Activated CD4-positive, alpha-beta T cell treated with anti-CD3 and anti-CD28 coated beads, Interleukin-2, Interleukin-6, amounts not matched to agents 100 ng/mL and 50 ng/mL, durations not matched to agents 16 hours and 8 hours (primary cell): ENCODE measurements at places on chromosomes 1 and 21.

DNA sequence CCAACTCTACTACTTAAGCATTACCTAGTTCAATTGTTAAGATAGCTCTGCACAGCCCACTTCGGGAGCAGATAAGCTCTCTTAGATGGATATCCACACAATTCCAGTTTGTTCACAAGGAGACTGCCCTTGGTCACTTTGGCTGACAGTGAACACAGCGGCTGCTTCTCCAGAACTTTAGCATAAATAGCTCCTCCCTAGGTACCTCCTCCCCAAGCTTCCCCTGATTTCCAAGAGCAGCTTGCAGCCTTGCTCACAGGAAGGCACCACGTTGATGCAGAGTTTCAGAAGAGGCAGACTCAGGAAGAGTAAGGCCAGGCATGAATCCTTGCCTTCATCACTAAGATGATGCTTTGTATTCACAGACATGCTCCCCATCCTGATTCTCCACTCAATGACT, 24.7 kb downstream of the TFF3 start:
- DNase-seq = no peak

DNA sequence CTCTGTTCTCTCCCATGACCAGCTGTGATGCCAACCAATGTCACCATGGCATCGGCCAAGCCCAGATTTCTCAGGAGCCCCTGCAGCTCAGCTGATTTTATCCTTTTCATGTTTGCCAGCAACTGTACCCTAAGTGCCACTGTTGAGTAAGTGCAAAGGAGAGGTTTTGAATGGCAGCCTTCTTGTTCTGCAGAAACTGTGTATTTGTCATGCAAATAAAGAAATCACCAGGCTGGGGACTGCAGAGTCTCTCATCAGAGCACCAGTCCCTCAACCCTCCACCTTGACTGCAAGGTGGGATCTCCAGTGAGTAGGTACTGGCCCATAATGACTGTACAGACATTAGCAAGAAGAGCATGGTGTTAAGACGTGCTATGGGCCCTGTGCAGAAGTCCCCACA, 26.6 kb downstream of the C8B start:
- no peak for DNase-seq

- DNase-seq = peak; percentile 62
Measured at GRCh38 chr1:119139403-119139802, 1.1 kb downstream of the WARS2 start.

GRCh38 chr21:37319551-37319950, 47.0 kb upstream of the DYRK1A start:
- no peak for DNase-seq

GRCh38 chr1:187848321-187848720, 1019.6 kb downstream of the PLA2G4A start:
- DNase-seq = no peak

- no peak for DNase-seq
Measured at GRCh38 chr1:247281001-247281574, 25.2 kb downstream of the VN1R5 start.

GRCh38 chr1:248406721-248407692, 4.2 kb downstream of the OR2T1 start:
- DNase-seq = peak; percentile 4

GRCh38 chr1:68202239-68202832, 30.0 kb downstream of the WLS start:
- DNase-seq = no peak

- DNase-seq = no peak
Measured at GRCh38 chr1:213742992-213743391, 244.8 kb upstream of the PROX1 start.

DNA sequence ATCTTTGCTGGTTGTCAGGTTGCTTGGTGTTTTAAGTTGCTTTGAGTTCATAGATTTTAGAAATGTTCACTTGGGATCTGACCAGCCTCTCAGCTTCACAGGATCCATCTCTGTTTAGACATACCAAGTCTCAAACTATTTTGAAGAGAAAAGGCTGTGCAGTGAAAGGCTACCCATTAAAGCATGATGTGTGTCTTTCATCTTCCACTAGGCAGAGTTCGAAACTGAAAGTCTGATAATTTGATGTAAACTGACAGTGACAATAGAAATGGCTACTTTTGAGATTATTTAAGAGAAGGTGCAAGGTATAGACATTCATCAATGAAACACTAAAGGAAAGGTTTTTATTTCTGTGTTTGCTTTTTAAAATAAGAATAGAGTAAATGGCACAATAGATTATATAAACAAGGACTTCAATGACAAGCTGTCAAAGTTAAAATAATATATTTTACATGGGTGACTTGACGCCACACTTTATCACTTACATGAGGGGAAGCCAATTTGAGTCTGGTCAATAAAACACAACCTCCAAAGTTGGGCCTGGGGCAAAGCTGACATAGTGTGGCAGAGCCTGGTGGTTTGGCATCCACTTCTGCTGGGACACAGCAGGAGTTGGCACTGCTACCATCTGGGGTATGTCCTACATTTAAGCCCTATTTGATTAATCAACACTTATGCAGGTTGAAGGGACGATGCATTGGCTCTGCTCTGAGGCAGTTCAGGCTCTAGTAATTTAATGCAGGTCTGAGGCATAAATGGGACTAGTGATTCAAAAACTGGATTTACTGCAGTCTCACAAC, 197.7 kb downstream of the CRB1 start:
- DNase-seq = no peak

DNA sequence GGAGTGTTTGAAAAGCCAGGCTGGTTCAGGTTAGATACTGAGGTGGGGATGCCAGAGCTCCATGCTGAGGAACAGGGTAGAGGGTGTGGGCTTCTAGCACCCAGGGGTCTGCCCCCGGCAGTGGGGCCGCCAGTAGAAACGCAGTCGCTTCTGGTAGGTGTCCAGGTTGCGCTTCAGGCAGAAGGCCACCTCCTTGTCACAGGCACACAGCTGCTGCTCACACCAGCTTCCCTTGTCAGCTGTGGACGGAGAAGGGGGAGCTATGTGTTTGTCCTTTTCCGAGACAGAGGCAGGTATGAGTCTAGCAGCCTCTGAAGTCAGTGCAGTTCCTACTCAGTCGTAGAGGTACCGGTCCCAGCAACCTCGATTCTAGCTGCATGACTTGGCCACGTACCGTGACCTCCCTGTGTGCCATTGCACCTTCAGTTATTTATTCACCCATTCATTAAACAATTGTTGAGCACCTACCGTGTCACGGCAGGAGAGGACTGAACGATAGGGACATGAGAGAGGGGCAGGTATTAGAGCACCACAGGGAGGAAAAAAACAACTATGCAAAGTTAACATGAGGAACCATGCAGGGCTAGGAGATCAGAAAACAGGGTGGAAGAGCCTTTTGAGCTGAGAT, 5.2 kb downstream of the PLA2G2D start:
- DNase-seq = no peak

GRCh38 chr1:22090867-22091266, 38.4 kb downstream of the CDC42 start:
- DNase-seq = no peak

GRCh38 chr1:161803181-161803580, 37.1 kb downstream of the ATF6 start:
- no peak for DNase-seq

- no peak for DNase-seq
Measured at GRCh38 chr1:18583326-18583941, 47.2 kb upstream of the PAX7 start.

GRCh38 chr1:156160000-156160742, 6.8 kb downstream of the SEMA4A start:
- no peak for DNase-seq

- no peak for DNase-seq
Measured at GRCh38 chr1:8408151-8408839, 90.4 kb downstream of the SLC45A1 start.

- DNase-seq = no peak
Measured at GRCh38 chr1:15412843-15413242, 3.2 kb downstream of the EFHD2 start.

DNA sequence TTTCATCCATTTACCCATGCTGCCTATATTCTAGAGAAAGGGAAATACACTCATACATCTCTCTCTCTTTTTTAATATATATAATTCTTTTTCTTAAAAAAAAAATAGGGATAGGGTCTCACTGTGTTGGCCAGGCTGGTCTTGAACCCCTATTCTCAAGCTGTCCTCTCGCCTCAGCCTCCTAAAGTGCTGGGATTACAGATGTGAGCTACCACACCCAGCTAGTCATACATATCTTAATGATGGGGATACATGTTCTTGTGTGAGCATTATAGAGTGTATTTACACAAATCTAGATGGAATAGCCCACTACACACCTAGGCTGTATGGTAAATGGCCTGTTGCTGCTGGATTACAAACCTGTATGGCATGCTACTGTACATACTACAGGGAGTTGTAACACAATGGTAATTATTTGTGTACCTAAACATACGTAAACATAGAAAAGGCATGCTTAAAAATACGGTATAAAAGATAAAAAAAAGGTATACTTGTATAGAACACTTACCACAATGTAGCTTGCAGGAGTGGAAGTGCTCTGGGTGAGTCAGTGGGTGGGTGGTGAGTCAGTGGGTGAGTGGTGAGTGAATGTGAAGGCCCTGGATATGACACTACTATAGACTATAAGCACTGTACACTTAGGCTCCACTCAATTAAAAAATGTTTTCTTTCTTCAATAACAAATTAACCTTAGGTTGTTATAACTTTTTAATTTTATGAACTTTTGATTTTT, 72.9 kb downstream of the IVNS1ABP start:
- peak; percentile 20 for DNase-seq

GRCh38 chr1:47252369-47252768, 20.3 kb upstream of the TAL1 start:
- no peak for DNase-seq

DNA sequence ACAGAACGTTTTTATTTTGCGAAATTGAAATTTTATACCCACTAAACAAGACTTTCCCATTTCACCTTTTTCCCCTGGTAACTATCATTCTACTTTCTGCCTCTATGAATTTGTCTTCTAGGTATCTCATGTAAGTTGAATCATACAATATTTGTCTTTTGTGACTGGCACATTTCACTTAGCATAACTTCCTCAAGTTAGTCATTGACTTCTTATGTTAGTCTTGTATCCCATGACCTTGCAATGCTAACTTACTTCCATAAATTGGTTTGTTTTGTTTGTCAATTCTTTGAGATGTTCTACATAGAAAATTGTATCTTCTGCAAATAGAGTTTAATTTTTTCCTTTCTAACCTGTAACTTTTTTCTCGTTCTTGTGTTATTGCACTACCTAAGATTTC, 26.9 kb downstream of the SH3BP5L start:
- no peak for DNase-seq
